Activated T-cell treated with anti-CD3 and anti-CD28 coated beads, Interleukin-2, amount 50 U/mL, for 72 hours (primary cell): ENCODE measurements at places on chromosomes 4 and X. TPM values are rescaled to one million over a fixed set of nuclear protein-coding genes. Genes with fewer than 3 reads are reported as not detected.

GRCh38 chr4:3177905-3178304, 71.1 kb upstream of the MSANTD1 start:
- no peak for DNase-seq

DNA sequence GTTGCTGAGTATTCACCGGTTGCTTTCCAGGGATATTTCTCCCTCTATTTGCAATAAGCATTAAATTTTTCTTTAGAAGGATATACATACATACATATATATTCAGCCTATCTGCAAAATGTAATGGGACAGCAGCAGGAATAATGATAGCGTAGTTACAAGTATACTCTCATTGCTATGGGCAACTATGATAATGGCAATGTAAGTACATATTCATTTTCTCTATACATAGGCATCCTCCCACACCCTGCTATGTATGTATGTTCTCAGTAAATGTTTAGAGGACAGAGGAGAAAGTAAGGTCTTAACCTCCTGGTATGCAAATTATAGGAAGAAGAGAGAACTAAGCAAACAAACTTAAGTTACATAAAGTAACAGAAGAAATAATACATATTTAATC, 19.7 kb upstream of the MAB21L2 start:
- no peak for DNase-seq

MCF2 gene
- total RNA-seq: 0.37 TPM

DNA sequence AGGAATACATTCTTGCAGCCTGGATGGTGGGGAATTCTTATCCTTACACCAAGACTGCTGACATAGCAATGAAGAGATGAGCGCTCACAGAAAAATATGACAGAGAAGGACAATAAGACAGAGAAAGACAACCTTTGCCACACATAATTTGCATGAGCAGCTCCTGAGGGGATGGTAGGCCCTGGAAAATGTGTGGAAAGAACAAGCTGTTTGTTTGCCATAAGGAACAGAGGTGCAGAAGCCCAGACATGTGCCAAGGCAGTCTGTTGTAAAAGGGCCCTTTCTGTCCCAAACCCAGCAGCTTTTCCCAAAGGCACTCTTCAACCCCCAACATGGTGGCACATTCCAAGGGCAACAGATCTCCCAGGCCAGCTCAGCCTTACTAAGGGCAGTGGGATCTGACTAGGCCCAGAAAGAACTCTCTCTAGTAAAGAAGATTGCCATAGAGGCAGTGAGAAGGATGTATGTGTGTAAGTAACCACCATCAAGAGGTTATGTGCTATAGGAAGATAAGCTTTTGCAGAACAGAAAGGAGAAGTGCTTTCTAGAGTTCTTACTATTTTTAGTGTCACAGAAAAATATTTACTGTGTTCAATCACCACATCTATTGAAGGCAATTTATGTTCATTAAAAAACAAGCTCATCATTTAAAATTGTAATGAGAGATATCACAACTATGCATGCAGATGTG, 287.0 kb upstream of the RASGEF1B start:
- DNase-seq: no peak

DNA sequence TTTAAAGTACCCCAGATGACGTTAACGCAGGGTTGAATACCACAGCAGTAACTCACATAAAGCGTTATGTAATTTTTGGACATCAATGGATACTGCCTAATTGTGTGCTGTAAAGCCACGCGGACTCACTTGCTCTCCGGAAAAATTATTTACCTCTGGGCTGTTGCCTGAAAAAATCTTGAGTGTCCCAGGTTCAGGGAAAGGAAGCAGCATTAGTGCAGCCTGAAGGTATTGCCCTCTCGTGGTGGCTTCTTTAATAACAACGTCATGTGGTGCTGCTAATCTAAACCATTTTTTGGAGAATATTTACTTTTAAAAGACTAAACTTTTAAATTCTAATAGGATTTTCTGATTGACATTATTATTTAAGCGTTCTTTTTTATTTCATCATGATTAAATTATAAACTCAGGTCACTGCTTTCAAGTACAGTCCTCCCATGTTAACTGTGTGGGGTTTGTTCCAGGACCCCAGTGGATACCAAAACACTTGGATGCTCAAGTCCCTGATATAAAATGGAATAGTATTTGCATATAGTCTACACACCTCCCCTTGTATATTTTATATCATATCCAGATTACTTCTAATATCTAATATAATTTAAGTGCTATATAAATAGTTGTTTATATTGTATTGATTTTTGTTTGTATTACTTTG, 384.8 kb downstream of the FAM133A start:
- DNase-seq: peak; percentile 1

DNA sequence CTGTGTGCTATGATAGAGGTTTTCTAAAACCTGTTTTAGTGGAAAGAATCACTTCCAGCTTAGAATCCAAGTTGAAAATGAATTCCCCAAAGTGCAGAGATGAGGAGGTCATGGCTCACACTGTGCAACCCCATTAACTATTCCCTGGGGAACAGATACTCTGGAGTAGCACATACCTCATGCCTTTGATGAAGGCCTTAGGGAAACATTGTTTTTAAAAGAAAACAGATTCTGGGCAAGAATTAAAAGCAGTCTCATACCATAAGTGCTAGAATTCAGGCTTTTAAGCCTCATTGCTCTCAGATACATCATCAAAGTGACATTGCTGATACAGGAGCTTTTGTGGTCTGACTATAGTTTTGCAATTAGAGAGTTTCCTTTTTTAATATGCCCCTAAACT, 115.1 kb downstream of the NDST4 start:
- DNase-seq: no peak

GDPD2 gene
- total RNA-seq: 0.12 TPM
